M059J (cell line): ENCODE measurements at places on chromosomes 12 and 14. TPM values are rescaled to one million over a fixed set of nuclear protein-coding genes. Genes with fewer than 3 reads are reported as not detected.

Gene SYNDIG1L
- total RNA-seq, result not detected in 2 replicates

Gene MANSC4
- total RNA-seq, result not detected in 2 replicates

DNA sequence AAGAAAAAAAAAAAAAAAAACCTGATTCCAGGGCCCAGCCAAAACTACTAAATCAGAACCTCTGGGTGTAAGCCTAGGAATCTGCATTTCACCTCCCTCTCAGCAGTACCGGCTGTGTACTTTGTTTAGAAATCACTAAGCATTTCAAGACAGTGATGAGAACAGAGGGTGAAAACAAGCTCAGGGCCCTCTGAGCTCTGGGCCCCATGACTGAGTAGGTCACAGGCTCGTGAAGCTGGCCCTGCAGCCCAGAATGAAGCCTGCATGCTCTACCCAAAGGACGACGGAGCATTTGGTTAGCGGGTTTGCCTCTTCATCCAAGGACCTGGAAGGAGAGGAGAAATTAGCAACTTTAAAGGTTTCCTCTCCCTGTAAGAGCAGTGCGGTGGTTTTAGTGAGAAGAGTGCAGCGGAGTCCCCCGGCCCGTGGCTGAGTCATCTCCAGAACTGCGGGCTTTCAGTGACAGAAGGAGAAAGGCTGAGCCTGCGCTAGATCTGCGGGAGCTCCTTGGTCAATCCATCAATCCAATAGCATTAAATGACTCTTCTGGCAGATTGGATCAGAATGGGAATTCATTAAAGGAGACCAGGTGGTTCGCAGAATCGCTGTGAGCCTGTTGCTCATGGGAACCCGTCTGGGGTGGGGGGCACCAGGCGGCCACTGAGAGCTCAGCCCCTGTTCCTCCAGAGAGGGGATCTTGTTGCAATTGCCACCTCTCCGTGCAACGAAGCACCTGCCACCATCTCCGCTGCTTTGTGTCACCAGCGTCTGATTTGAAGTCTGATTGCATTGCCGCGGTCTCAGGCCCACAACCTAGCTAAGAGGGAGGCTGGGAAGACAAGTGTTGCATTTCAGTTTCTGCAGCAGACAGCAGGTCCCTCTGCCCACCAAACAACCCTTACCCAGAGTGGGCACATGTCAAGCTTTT is 7.3 kb downstream of the IL31 start:
- no peak for DNase-seq

DNA sequence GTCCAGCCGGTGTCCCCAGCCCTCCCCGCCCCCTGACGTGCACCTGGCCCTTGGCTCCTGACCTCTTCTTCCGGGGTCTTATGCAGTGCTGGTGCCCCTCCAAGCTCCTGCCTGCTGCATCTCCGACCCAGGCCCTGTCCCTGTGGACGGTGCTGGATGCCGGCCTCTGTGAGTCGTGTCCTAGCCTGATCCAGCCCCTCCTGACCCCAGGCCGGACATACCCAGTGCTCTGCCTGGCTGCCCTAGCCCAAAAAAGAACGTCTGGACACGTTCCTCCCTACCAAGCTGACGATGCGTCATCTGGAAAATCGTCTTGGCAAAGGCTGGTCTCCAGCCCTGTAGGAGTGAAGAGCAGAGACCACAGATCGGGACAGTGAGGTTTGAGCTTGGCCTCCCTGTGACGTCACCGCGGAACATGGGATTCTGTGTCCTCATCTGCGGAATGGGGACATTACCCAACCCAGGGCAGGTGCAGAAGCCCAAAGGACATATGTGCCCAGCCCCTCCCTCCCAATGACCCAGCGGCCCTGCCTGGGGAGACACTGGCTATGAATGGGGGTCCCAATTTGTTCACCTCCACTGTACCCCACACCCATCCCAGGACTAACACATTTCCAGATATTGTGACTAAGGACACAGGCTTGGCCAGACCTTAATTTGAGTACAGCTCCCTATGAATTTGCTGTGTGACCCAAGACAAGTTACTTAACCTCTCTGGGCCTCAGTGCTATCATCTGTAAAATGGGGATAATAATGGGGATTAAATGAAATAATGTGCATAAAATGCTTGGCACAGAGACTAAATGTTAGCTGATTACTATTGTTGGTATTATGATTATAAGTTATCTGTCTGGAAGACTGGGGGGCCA is 51.0 kb upstream of the BCL11B start:
- DNase-seq, result peak; percentile 48

GRCh38 chr12:48972213-48972951 is 847 bp upstream of the WNT10B start:
- DNase-seq, result peak; percentile 89

DNA sequence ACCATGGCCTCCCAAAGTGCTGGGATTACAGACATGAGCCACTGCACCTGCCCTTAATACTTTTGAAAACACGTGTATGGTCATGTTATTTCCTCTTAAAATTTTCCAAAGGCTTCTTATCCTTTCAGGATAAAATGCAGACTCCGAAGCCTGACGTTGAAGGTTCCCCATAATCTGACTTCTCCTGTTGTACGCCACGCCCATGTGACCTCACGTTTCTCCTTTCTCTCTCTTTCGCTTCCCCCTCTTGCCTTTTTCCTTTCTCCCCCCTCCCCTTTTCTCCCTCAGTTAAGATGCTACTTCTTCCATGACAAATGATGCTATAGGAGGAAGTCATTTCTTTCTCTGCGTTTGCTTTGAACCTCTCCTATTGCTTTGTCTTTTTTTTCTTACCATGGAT is 266.0 kb downstream of the FBXL14 start:
- DNase-seq, result no peak
